Small intestine (tissue), 16 donors: ENCODE measurements at places on chromosomes 1 and 21.
A peak's percentile ranks its signal among the peaks of the same experiment; 100 is the strongest.

GRCh38 chr1:181149326-181150125 is 61.0 kb downstream of the IER5 start:
- peak; percentile 56 for DNase-seq
- H3K36me3 ChIP-seq, result no peaks in the 10 kb centered on the region
- peaks cover 28% of the 10 kb centered on the region for H3K4me1 ChIP-seq
- H3K4me3 ChIP-seq, result no peak overlapping the region

DNA sequence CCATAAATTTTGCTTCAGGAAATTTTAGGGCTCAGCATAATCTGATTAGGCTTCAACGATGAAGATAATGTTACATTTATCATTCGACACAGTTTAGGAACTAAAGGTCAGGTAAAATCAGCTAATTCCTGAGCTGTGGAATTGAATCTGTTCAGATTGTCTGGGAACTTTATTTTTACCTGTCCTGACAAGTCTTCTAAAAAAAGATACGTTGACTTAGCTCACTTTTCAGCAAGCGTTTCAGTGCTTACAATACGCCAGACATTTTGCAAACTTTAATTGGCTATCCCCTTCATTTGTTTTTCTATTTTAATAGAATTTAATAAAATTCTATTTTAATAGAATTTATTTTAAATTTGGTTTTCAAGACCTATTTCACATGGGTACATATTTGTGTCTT is 57.8 kb downstream of the POU2F1 start:
- no peaks in the 10 kb centered on the region for H3K4me1 ChIP-seq
- H3K4me3 ChIP-seq, result no peak overlapping the region
- no peaks in the 10 kb centered on the region for H3K27me3 ChIP-seq
- no peak for DNase-seq
- H3K36me3 ChIP-seq, result no peaks in the 10 kb centered on the region

DNA sequence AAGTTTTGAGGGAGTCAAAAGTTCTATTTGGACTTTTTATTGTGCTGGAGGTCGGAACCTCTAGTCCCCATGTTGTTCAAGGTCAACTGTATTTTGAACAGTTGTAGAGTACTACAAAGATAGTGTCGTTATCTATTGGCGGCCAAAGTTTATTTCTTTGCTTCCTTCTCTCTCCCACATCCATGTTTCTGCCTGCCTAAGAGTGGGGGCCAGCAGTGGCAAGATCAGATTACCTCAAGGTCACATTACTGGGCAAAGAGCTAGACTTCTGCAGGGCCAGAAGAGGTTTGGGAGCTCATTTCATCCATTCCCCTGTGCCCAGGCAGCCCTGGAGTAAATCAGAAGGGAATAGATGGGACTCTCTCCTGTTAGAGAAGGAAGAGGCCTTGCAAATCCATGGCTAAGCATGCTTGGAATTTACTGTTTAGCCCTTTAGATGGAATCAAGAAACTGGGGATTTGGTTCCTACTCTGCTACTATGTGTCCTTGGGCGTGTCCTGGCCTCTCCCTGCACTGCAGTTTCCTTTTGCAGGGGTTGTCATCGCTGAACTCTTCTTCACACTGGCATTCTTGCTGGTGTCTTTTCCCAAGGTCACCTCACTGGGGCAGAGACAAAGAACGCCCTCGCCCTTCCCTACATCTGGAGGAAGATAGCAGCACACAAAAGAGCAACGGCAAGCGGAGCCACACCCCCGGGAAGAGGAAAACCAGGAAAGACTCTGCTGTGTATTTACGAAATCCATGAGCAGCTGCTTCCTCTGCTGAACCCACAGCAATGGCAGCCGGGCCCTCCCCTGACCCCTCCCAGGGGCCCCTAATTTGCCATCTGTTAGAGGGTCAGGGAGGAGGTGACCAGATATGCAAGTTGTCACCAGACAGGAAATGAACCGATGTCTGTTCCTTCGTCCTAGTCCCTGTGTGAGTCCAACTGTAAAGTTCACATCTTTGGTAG is 73.3 kb downstream of the PLPP3 start:
- H3K36me3 ChIP-seq, result peaks cover 49% of the 10 kb centered on the region
- H3K4me3 ChIP-seq, result no peak overlapping the region
- peak overlapping the region; percentile 60 for H3K27ac ChIP-seq
- DNase-seq, result peak; percentile 78
- peaks cover 14% of the 10 kb centered on the region for H3K4me1 ChIP-seq
- no peaks in the 10 kb centered on the region for H3K27me3 ChIP-seq

GRCh38 chr1:53663529-53664300 is 75.2 kb downstream of the GLIS1 start:
- no peaks in the 10 kb centered on the region for H3K36me3 ChIP-seq
- H3K27me3 ChIP-seq, result no peaks in the 10 kb centered on the region
- H3K27ac ChIP-seq, result no peak overlapping the region
- H3K4me3 ChIP-seq, result no peak overlapping the region
